GM13977 (cell line): ENCODE measurements at places on chromosomes 5 and 9.

DNA sequence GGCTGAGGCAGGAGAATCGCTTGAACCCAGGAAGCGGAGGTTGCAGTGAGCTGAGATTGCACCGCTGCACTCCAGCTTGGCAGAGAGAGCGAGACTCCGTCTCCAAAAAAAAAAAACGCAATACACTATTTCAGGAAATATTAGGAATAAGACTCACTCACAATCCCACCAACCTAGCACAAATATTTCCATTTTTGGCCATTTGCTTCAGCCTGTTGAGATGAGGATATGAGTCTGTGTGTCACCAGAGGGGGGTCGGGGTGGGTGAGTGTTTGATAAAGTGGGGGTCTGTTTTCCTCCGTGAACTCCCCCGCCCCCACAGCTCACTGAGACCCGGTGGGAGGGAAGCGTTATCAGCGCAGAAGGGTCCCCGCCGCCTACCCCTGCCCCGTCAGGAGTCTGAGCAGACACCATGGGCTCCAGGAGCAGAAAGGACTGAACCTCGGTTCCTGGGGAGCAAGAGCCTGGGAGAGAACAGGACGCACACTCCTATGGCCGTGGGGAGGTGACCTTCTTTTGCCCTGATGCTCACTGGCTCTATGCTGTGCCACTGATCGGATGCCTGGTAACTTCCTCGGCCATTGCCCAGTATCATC lies 153.8 kb upstream of the PHYKPL start:
- no peak for DNase-seq

DNA sequence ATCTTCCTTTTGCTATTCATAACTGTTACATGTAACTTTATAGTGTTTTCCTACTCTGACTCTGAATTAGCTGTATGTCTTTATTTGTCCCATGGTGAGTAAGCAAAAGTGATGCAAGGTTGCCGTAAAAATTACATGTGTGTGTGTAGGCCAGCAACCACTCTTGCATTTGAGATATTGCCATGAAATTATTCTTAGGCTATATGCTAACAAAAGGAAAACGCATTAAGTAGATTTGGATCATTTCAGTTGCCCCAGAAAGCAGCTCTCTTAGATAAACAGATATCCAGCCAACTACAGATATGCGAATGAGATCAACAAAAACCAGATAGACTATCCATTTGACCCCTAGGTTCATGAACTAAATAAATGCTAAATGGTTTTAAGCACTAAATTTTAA lies 73.6 kb downstream of the CYLC2 start:
- DNase-seq = no peak

GRCh38 chr5:20575571-20575970 lies 587.6 kb upstream of the CDH18 start:
- no peak for DNase-seq

DNA sequence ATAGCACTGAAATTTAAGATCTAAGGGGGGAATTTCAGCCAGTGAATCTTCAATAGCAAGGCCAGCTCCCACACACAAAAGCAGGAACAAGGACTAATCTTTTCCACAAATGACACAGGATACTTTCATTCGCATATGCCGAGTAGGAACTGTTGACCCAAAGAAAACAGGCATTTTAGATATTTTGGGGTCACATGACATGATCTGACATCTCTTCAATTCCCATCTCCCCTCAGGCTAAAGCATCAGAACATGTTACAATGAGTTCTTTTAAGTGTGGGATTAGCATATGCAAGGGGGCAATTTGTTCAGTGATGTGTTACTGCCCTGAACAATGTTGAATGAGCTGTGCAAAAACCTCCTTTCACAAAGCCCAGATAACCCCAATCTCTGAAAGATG lies 68.2 kb downstream of the TLE1 start:
- DNase-seq = no peak

DNA sequence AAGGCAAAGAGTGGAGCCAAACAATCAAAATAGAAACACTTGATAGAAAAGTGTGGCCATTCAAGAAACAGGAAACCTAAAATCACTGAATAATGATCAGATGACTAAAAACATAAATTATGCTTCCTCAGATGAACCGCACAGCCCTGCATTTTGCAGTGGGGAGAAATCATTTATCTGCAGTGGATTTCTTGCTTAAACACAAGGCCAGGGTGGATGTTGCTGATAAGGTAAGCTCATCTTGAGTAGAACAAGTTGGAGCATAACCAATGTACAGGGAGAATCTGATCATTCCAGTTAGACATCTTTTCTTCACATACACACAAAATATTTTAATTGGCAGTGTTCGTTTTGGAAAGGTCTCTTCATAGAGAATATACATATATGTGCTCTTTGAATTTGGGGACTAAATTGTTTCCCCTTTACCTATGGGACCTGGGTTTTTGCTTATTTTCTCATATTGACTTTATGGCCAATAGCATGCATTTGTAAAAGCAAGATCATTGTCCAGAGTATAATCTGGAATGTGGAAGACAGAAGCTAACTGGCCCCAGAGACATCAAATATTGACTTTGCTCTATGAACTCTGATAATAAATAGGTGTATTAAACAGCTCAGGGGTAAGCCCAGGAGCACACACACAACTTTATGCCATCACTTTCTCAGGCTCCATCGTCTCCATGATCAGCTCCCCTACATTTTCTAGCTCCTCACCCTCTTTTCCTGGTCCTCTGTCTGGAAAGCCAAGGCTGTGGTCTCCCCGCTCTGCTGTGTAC lies 9.1 kb downstream of the ANKDD1B start:
- no peak for DNase-seq

DNA sequence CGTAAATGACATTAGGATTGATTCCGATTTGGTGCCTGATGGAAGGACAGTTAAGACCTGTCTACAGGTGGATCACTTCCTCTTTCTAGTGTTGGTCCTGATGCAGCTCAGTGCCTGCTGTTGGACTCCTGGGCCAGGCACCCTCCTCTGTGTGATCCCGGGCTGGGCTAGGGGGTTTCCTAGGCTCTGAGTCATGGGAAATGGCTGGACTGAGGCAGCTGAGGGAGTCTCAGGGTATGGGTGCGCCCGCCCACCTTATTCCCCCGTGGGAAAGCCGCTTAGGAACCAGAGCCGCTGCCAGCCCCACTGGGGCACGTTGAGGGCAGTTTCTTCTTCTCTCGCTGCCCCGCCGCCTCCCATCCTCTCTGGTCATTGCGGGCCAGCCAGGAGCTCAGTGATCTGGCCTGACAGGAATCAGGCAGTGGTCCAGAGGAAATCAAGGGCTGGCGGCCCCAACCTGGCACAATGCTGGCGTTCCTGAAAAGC lies 12.9 kb downstream of the TCF7 start:
- DNase-seq = no peak

DNA sequence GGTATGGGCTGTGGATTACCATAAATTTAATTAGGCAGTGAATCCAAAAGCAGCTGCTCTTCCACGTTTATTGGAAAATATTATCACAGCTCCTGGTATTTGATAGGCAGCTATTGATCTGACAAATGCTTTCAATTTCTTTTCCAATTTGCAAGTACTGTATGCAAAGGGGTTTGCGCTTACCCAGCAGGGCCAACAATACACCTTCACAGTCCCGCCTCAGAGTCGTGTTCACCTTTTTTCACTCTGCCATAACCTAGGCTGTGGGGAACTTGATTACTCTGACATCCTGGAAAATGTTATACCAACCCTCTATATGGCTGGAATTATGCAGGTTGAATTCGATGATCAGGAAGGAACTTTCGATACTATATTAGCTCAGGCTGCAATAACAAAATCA lies 32.3 kb upstream of the TENT4A start:
- no peak for DNase-seq

- peak; percentile 69 for DNase-seq
Measured at GRCh38 chr5:171311322-171312077, 2.5 kb downstream of the TLX3 start.
